ENCODE measurements at places on chromosomes 12 and 14.

DNA sequence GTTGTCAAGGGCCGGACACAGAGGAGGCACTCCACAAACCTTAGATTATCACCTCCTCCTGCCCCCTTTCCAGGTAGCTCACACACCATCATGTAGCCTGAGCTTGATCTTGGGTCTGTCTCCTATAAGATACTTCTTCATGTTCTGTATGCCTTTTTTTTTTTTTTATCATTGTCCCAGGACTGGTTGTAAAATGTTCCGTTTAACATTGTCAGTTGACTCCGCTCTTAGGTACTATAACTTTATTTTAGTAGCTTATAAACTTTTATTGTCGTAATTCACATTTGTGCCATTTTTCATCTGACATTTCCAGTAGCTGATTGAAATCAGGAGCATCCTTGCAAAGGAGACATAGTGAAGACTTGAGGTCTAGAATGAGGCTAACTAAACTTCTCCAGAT lies 79.9 kb downstream of the SLC15A5 start:
- no peak for DNase-seq

- DNase-seq: no peak
Observed at GRCh38 chr12:101021911-101022388, 188.1 kb downstream of the SLC5A8 start.

DNA sequence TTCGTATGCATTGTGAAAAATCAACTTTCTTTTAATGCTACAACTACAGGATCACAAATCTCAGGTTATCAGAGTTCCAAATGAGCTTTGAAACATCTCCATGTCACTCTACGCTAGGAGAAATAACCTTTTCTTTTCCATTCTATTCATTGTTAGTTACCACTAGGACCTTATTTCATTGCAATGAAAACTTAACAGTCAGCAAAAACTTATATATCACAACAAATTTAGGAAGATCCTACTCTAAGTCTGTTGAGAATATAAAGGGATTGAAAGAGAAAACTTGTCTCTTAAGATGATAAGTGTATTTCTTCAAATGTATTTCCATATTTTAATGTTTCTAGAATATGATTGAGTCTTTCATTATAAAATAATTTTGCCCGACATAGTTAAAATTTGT lies 539.1 kb downstream of the TMTC2 start:
- DNase-seq: no peak

- DNase-seq: no peak
Observed at GRCh38 chr12:106113446-106113823, 25.3 kb downstream of the NUAK1 start.

DNA sequence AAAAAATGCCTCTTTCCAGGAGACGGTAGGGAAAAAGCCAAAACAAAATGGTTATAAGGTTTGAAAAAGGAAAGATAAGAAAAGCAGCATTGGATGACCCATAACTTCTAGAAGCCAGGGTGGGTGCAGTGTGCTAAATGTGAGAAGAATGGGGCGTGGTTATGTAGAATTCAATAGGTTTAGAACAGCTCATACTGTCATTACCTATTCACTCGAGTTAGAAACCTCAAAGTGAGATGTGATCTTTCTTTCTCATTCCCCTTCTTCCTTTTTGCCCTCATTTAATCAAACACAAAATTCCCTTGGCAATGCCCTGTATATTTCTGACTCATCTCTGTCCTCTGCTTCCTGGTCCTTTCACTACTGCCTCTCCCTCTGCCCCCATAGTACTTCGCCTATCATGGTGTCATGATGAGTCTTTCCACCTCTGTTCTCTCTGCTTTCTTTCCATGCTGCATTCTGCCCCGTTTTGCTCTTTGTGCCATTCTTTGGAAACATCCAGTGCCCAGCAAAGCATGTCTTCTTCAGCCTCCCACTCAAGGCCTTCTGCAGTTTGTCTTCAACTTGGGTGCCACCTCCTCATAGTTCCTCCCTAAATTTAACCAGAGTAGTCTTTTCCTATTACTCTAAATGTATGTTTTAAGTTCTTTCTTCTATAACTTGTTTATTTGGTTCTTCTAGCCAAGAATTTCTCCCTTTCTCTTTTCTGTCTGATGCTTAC lies 496.3 kb downstream of the NRXN3 start:
- no peak for DNase-seq

DNA sequence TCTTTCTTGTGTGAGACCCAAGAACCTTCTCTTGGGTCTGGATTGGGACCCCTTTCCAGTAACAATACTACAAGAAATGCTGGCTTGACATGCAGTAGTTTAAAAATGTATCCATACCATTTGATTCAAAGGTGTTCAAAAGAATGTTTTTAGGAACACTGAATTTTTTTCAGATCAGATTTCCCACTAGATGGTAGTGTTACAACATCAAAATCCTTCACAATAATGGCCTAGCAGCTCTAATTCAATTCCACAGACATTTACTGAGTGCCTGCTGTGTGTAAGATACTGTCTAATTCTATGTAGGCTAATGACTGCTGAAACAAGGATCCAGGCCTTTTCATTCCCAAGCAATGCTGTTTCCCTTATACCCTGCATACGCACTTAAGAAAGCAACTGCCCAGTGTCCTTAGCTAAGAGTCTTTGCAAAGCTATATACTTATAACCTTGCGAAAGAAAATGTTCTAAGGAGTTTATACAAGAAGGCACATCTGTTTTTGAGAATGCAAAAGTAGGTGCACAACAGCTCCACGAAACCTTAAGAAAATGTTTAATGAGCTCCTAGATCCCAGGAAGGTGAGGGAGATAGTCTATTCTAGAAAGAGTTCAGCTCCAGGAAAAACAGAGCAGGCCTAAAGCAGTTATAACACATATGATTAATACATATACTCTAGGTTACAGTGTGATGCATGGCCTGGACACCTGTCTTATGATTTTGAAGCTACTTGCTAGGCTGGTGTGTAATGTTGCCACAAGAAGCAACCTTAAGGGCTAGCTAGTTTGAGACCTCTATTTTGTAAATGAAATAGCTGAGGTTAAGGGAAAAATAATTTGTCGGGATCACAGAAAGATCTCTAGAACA lies 50.9 kb upstream of the PKP2 start:
- DNase-seq: peak; percentile 78

- no peak for DNase-seq
Observed at GRCh38 chr14:24695265-24696241, 61.6 kb upstream of the GZMB start.

DNA sequence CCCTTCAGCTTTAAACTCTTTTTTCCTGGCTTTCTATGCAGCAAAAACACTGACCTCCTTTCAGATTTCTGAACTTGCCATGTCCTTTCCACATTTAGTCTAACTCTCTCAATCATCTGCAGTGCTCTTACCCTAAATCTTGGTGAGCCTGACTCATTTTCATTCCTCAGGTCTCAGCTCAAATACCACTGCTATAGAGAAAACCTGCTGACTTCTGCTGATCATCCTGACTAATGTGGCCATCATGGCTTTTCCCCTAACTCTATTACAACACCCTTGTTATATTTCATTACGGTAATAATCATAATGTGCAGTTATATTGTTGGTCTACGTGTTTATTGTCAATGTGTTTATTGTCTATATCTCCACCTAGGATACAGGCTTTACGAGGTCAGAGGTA lies 207.3 kb upstream of the OR4E1 start:
- no peak for DNase-seq
